ENCODE measurements at places on chromosomes 1 and 21. TPM values are rescaled to one million over a fixed set of nuclear protein-coding genes. Genes with fewer than 3 reads are reported as not detected.

DNA sequence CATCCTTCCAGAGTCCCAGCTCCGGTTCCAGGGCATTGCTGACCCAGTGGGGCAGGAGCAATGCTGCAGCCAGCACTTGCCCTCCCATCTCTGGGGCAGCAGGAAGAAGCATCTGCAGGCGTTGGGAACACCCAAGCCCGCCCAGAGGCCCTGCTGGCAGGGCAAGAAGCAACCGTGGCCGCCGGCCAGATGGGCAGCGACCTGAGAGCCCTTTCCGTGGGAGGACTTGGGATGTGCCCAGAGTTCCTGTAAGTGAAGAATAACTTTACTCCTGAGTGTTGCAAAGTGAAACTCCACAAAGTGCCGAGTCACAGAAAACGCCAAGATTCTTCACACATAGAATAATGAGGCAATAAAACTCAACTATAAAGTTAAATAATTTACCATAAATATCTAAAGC is 46.0 kb downstream of the GRIK3 start:
- DNase-seq = no peak

Gene FAM151A
- not detected for total RNA-seq

Gene CD34
- total RNA-seq = not detected

DNA sequence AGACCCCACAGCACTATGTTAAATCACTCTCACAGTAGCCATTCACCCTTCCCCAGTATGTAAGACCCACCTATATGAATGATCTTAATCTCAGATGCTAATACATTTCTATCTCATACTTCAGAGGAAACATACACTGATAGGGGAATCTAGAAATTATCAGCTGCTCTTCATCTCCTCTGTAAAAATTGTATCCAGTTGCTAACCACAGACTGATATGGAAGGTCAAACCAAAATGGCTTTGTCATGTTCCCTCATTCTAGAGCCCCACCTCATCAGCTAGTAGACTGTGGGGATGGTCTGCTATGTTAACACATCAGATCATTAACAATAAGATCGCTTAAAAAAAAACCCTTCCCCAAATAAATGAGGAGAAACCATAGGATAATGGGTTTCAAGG is 71.7 kb downstream of the UBR4 start:
- DNase-seq = no peak

DNA sequence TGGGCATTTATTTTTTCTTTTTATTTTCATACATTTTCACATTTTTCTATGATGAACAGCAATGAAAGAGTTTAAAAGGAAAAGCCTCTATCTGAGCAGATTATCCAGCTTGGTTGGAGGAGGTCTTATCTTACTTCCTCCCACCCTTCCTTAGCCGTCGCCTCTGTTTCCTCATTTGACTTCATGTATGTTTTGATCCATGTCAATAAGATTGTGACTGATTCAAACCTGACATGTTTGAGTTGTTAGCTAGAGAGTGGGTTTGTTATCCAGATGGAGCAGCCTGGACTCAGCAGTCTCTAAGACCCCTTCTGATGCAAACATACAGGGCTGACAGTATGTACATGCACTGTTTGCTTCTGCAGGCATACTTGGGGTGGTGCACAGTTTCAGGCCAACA is 31.2 kb downstream of the MACO1 start:
- no peak for DNase-seq

- DNase-seq = no peak
Measured at GRCh38 chr21:14767192-14767852, 221.2 kb upstream of the SAMSN1 start.

Gene SPRR3
- total RNA-seq = not detected

Gene ZNF695
- total RNA-seq = 0.95 TPM

Gene SYTL1
- total RNA-seq = 29.7 TPM

DNA sequence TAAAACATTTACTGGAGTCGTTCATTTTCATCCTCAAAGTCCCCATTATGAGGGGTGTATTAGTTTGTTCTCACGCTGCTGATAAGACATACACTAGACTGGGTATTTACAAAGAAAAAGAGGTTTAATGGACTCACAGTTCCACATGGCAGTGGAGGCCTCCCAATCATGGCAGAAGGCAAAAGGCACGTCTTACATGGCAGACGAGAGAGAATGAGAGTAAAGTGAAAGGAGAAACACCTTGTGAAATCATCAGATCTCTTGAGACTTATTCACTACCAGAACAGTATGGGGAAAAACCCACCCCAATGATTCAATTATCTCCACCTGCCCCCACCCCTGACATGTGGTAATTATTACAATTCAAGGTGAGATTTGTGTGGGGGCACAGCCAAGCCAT is 830.4 kb upstream of the RGS18 start:
- no peak for DNase-seq

DNA sequence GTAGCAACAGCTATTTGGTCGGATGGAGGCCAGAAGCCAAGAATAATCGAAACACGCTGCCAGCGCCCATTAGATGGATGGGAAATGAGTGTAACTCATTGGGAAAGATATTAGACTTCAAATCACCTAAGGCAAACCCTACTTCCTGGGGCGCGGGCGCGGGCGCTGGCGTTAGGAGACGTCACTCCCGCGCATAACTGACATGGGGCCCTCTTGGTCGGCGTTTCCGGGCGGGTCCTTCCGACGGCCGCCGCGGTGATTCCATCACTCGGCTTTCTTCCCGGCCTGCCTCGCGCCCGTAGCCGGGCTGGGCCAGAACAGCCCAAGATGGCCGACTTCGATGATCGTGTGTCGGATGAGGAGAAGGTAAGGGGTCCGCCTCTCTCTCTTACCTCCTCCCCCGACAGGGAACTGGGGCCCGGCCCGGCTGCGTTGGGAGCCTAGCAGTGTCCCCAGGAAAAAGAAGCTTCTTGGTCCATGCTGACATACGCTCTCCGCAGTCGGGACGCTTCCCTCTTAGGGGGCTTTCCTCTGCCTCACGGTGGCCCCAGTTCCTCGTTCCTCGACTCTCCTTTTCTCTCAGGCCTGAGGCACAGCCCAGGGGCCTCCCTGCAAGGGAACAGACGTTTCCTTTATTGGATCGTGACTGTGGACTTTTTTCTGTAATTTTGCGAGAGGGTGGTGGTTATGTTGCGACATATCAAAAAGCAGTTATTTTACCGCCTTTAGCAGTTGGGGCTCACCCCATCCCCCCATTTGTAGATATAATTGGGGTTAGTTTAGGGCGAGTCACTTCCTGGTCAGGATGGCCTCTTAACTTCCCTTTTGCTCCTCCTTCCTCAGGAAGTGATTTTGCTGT is at the start of gene CAPZA1:
TSS of gene CAPZA1 (plus strand) at position 315 of the 859 bp plus-strand sequence. CDS start at position 328, 13 bp downstream.
- peak; percentile 97 for DNase-seq

DNA sequence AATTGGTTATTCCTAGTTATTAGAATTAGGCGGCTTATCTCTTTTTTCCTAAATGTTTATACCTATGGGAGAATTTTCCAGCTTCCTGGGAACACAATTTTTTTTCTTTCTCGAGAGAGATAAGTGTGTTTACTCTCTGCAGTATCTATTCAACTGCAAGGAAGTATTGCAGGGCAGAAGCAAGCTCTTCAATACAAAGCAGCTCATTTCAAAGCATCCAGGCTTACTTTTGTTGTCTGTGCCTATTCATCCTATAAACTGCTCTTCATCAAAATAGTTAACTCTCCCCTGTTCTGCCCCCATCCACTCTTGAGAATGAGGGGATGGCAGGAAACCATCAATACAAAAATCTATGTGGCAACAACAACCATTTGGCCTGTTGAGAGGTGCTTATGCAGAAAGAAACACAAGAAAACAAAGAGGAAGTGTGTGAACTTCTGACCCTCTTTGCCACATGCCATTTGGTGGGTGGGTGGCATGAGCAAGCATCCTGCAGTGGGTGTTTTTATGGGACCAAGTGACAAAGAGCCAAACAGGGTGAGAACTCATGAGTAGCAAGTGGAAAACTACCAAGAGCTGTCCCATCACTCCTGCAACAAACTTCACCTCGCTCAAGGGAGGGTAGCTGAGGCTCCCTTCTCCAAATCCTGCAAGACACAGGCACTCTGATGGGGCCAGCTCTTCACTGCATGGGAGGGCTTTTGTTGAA is 50.6 kb upstream of the MRPS6 start:
- peak; percentile 71 for DNase-seq

- DNase-seq = peak; percentile 72
Measured at GRCh38 chr1:101388904-101389546, 152.2 kb downstream of the S1PR1 start.

GRCh38 chr1:225426395-225427234 is 1.2 kb downstream of the LBR start:
- DNase-seq = peak; percentile 81

Gene ENO1
- 3,999 TPM for total RNA-seq

DNA sequence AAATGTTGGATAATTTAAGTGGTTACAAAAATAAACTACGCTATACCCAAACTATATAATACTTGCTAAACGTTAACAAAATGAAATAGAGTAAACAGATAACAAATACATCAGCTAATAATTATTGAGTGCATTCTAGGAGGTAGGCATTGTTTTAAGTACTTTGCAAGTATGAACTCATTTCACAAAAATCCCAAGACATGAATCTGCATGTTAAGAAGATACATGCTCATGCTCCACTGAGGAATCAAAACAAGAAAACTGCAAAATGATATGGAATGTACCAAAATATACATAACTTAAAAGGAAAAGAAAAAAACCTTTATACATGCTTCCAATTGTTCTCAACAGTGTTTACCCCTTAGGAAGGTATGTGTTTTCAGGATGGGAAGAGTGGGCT is 2.5 kb downstream of the FRRS1 start:
- no peak for DNase-seq

DNA sequence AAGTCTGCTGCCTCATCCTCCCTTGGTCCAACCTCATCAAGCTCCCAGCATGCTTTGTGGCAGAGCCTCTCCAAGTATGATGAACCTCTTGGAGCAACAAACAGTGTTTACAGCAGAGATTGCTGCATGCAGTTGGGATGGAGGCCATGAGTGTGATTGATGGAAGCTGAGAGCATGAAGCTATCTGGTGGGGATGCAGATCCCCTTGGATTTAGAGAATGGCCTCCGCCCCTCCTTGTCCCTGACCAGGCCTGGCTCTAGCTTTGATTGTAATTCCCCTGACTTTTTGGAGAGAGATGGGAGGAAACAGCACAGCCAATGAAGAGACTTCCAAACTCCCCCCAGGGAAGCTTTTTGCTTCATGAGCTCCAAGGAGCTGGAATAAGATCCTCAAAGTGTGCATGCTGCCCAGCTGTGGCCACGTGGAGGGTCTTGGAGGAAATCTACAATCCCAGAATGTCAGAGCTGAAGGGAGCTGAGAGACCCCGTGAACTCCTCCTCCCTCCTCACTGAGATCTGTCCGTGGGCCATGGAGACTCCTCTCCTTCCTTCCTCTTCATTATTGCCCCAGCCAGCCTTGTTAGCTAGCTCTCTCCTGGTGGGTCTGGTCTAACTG is 165.3 kb upstream of the USP24 start:
- DNase-seq = peak; percentile 49

Gene FALEC
- total RNA-seq = not detected

DNA sequence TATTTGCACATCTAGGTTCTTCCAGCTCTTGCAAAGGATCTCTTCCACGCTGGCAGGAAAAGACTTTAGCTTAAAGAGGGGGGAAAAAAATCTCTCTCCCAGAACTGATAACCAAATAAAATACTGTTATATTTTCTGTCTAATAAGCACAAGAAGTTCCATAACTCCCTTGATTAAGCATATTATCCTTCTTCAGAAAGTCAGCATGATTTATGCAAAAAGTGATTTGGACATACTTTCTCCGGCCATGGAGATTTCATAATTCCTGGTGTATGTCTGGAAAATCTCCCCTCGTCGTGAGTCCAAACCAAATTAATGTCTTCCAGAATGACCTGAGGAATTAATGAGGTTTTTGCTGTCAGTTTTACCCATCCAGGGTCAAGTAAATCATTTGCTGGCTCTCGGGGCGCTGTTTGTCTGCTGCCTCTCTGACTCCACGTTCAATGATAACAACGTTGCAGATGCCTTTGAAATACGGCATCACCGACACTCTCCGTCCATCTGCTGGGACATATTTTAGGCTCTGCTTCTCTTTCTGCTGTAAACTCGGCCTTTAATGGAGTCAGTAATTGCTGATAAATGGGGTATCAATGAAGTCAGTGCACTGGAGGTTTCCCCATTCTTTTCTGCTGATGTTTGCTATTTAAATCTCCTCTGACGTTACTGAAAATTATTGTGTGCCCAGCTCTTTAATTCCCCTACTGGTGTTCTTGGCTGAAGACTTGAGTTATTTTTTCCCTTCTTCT is 112.9 kb downstream of the HLX start:
- DNase-seq = no peak

DNA sequence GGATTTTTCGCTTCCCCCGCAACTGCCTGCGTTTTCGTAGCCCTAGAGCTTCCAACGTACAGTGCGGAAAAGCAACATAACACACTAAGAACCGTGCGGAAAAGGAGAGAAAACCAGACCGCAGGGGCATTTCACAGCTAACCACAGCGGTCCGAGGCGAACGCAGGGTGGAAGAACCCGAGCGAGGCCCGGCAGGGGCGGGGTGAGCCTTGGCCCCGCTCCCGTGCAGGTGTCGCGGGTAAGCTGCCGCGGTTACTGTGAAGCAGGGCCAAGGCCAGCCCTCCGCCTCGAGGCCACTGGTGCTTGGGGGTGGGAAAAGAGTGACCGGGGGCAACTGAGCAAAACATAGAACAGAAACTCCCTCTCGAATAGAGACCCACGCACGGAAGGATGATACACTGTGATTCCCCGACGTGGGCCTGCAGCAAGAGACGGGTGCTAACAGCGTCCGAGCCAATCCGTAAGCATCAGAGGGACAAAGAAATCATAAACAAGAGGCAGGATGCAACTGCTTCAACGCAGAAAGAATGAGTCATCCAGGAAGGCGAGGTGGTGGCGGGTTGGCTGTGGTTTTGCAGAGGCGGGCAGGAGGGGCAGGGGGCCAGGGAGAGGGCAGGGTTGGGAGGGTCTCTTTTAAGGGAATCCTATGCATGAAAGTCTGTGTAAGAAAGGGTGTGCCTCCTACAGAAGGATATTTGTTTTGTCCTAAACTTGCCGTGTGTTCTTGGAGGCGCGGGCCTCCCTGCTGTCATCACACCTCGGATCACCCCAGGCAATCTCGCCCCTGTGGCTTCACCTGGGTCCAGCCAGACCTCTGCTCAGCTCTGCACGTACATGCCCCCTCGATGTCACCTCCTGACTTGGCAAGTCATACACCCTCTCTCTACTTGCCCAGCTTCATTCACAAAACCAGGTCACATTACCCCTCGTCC is 7.3 kb downstream of the GNG4 start:
- peak; percentile 93 for DNase-seq

- DNase-seq = no peak
Measured at GRCh38 chr21:36554411-36555157, 74.7 kb upstream of the CLDN14 start.
